Effector memory CD8-positive, alpha-beta T cell (primary cell): ENCODE measurements at places on chromosomes 6 and 20.

DNA sequence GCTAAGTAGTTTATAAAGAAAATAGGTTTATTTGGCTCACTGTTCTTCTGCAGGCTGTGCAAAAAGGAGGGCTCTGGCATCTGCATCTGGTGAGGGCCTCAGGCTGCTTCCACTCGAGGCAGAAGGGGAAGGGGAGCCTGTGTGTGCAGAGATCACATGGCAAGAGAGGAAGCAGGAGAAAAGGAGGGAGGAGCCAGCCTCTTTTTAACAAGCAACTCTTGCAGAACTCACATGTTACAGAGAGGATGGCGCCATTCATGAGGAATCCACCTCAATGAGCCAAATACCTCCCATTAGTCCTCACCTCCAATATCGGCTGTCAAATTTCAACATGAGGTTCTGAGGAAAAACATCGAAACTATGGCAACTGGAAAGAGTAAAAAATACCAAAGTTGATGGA is 666.6 kb upstream of the SLC35B3 start:
- no peak for DNase-seq

DNA sequence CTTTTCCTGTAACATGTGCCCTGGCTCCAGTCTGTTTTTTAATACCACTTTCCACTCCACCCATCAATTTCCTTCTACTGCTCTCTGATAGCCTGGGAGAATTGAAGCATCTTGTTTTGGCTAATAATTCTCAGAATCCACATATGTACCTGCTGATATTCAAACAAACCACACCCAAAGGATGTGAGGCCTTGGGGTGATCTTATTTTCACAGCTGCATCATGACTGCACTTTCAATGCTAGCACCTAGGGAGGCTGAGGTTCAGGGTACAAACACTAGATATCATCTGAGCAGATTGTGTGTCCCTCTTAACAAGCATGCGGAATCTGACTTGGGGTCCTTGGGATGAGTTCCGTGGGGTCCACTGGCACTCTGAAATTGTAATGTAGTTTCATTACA is 12.7 kb downstream of the FNDC1 start:
- no peak for DNase-seq

GRCh38 chr20:33097001-33097400 is 17.6 kb downstream of the BPIFB4 start:
- no peak for DNase-seq

DNA sequence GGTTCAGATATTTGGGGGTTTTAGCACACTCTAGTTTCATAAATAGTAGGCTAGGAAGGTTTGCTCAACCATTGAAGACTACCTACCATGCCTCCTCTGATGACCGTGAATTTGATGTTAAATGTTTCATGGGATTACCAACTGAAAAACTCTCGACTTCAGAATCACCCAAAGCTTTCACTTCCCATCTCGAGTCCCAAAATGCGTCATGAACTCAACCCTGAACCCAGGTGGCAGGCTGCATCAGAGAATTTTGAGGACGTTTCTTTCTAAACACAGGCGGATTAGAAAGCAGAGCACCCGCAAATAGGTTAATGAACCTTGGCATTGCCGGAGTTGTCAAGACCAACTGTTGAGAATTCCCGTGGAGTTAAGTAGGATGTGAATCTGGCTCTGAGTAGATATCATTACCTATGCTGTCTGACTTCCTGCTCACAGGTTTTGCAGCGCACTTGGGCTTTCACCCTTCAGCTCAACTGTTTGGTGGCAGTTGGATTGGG is 98.4 kb upstream of the ADTRP start:
- DNase-seq, result no peak

DNA sequence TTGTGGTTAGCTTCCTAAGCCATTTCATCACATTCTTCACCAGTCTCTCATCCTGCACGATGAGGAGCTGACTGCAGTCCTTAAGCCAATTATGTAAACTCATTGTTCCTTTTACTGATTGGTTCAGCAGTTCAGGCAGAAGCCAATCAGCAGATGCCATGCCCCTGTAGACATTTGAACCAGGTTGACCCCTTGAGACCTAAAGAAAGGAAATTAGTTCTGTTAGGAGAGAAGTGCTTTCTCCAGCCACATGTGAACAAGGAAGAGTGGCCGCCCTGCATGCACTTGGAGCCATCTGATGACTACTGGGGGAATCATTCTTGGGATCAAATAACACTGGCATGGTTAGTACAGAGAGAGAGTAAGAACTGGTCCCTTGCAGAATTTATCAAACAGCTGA is 535.2 kb upstream of the ID4 start:
- DNase-seq, result no peak

- no peak for DNase-seq
Measured at GRCh38 chr6:12637960-12638641, 78.5 kb upstream of the PHACTR1 start.

DNA sequence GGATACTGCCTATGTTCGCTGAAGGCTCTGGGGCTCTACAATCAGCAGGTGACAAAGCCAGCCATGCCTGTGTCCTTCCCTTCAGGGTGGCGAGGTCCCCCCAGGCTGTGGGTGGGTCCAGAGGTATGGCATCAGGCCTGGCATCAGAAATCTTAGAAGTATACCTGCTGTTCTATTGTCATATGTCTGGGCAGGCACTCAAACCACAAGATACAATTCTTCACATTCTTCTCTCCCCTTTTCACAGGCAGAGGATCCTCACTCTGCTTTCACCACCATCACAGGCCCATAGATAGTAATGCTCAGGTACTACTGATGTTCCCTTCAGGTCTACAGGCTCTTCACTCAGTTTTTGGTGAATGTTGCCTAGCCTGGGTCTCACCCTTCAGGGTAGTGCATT is 1180.0 kb upstream of the CITED2 start:
- DNase-seq, result no peak

GRCh38 chr20:22520381-22520780 is 64.0 kb downstream of the FOXA2 start:
- DNase-seq, result no peak

GRCh38 chr6:34695729-34696188 is 808 bp downstream of the ILRUN start:
- no peak for DNase-seq

DNA sequence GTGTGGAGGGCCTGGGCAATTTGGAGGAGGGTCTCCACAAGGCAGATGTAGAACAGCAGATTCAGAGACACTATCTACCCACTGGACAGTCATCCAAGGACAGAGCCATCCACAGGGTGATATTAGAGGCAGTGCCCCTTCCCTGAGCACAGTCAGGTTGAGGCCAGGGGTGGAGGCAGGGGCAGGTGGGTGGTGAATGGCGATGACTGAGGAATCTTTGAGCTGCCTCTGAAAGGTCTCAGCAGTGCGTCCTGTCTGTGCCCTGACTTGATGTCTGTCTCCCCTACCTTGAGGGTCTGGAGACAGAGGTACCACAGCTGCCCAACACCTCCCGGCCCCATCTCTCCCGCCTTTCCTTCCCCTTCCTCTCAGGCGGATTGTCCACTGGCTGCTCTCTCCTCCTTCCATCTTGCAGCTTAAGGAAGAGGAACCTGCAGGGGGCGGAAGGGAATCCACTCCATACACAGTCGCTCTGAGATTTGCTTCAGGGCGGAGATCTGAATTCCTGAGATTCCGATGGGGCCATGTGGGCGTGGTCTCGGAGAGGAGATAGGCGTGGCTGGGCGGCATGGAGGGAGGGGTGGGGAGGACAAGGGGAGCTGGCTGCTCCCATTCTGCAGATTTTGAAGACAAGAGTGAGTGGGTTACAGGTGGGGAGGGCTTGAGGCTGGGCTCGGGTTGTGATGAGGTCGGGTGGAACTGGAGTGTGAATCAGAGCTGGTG is 1.7 kb downstream of the MUCL3 start:
- DNase-seq, result no peak

DNA sequence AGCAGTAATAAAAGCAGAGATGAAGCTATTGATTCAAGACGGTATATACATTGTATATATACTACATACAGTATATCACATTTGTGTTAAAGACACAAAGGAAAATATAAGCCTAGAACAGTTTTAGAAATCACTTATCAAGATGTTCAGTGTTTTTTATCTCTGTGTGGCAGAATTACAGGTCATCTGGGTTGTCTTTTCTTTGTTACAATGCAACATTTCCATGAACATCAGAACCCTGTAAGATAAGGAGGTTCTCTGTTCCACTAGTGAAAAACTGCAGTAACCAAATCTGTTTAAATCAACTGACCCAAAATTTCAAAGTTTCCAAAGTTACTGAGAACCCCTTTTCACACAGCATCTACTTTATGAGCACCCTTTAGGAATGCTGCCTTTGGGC is 42.2 kb downstream of the B4GALT5 start:
- DNase-seq, result no peak

DNA sequence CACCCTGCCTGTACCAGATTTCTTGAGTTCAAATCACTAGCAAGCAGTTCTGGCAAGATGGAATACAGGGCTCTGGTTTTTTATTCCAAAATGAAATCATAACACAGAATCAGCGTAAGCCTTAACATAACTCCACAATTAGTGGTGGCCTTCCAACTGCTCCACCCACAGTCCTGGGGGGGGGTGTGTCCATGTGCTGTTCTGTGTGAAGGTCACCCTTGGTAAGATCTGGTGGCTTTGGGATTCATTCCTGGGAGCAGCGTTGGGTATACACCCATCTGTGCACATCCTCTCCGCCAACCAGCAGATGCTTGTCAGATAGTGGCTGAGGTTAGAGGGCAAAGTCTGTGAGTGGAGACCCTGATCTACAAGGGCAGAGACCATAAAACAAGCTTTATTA is 49.9 kb upstream of the CD83 start:
- DNase-seq, result no peak
